AG04450 (cell line): ENCODE measurements at places on chromosomes 3 and 15. TPM values are rescaled to one million over a fixed set of nuclear protein-coding genes. Genes with fewer than 3 reads are reported as not detected.

DNA sequence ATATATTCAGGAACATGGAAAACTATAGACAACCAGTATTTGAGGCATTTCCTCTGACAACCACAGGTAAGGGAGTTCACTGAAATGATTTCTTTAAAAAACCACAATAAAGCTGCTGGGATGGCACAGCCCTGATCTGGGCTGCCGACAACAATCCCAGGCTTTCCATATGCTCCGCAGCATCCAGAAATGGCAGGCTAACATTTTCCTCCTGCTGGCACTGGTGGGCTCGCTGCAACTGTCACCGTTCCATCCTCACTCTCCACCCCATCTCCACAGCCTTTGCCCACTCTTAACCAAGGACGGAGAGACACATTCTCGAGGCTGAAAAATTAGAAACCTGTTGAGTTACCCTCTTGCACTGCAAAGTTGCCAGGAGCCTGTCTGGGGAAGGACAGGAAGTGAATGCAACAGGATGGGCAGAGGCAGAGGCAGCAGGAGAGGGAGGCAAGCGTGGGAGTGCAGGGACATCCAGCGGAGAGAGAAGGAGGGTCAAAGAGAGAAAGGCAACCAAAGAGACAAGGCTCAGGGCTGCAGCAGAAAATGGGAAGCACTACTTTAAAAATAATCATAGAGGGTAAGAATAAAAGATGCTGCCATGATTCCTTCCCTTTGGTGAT, 79.0 kb upstream of the ARRDC4 start:
- DNase-seq = no peak

DNA sequence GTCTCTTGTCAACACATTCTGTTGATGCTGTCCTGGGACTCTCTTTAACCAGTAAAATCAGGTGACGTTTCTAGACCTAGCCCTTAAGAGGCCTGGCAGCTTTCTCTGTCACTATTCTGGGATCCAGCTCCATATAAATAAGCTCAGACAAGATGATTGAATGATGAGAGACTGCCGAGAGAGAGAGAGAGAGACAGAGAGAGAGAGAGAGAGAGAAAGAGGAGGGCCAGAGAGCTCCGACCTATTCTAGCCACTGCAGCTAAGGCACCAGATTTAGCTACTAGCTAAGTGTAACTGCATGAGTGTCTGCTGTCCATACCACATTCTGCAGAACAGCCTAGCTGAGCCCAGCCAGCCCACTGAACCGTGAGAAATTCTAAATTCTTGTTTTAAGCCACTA, 36.1 kb upstream of the CTXND1 start:
- no peak for DNase-seq

Gene RETNLB
- polyA plus RNA-seq = not detected in 2 replicates

DNA sequence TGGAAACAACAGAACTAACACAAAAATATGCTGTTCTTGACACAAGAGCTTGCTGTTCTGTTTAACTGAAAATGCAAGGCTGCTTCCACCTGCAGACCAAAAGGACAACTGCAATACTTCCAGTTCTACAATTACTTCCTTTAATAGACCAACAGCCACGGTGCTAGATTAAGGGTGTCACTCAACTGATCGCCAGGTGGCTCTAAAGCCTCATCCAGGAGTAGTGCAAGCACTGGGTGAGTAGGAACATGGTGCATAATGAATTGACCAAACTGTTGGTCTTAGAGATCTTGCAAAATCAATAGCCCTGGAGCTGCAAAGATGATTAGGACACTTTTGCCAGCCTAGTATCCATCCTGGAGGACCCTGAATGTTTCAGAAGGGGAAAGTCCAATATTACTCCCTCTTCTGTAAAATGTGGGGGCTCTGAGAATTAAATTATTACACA, 3.6 kb upstream of the CLDN16 start:
- no peak for DNase-seq

DNA sequence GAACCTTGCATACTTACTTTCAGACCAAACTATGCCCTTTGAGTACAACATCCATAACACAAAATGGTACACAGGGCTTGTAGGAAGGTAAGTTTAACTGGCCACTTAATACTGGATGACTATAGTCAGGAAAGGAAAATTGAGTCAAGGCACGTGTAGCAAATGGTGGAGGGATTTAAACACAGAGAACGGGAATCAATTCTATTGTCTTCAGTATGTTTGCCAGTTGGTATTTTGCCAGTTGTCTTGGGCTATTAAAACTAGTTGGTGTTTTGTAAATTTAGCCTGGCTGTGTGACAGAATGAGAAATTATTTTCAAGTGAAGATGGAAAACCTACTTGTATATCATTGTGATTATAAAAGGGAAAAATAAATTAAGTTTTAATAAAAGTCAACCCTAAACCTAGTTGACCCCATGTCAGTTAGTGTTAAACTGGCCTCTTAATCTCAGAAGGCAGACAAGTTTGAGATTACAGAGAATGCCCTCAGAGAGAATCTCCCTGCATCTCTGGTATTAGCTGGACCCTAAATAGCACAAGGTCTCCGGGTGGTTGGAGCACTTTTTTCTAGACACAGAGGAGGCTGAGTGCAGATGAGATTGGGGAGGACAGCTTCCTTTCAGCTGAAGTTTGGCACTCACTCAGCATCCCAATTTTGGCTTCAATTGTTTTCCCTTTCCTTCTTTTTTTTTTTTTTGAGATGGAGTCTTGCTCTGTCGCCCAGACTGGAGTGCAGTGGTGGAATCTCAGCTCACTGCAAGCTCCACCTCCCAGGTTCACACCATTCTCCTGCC, 91.2 kb downstream of the MB21D2 start:
- DNase-seq = no peak

GRCh38 chr15:51132384-51133139, 37.9 kb upstream of the TNFAIP8L3 start:
- DNase-seq = peak; percentile 81

GRCh38 chr3:151268267-151269235, 9.8 kb downstream of the P2RY14 start:
- no peak for DNase-seq

DNA sequence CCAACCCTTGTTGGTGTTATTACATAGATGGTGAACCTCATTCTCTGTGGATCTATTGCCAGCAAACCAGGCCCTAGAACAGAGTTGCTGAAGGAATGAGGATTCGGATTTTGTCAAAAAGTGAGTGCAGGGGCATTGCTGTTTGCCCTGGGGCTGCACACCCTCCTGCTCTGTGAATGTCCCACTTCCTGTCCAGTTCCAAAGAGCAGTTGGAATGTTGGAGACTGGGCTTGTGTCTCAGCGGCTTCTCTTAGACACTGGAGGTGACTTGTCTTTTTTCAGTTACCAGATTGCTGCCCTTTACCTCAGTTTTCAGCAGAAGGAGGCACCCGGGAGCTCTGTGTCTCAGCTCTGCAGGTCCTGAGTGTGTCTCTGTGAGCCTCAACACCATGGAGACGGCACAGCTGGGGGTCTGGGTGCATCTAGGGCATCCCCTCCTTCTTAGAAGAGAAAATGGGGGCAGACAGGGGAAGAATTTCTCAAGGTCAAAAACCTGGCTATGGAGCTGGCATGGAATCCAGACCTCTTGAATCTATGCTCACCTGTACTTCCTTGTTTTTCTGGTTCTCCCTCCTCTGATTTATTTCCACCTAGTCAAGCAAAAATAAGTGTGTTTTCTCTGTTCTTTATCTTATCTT, 46.3 kb downstream of the LIMD1 start:
- DNase-seq = no peak

DNA sequence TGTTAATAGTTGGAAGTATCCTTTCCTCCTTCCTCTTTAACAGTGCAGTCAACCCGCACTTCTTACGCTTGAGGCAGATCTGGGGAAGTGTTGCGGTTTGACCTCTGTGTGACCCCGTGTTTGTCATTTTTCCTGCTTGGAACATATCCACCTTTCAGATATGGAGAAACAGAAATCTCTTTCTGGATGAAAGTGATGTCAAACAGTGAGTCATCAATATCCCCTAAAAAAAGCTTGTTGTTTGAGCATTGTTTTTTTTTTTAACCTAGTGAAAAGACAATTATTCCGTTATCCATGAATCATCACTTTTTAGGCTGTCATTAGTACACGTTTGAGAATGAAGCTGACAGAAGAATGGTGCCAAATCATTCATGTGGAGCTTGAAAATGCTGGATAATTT, 293.7 kb downstream of the ARPP21 start:
- DNase-seq = peak; percentile 43

Gene CKMT1B
- polyA plus RNA-seq = 0.11 TPM in 1 of 2 replicates, not detected in the other

Gene MESP2
- polyA plus RNA-seq = 0.20 and 0.22 TPM in 2 replicates

GRCh38 chr3:156681002-156681401, 6.6 kb downstream of the TIPARP start:
- peak; percentile 63 for DNase-seq

- DNase-seq = no peak
Measured at GRCh38 chr3:122975924-122976293, 51.7 kb downstream of the SEMA5B start.

- no peak for DNase-seq
Measured at GRCh38 chr15:57306944-57307411, 69.3 kb upstream of the CGNL1 start.

Gene EXD1
- not detected in 2 replicates for polyA plus RNA-seq

Gene GABRR3
- polyA plus RNA-seq = not detected in 2 replicates

DNA sequence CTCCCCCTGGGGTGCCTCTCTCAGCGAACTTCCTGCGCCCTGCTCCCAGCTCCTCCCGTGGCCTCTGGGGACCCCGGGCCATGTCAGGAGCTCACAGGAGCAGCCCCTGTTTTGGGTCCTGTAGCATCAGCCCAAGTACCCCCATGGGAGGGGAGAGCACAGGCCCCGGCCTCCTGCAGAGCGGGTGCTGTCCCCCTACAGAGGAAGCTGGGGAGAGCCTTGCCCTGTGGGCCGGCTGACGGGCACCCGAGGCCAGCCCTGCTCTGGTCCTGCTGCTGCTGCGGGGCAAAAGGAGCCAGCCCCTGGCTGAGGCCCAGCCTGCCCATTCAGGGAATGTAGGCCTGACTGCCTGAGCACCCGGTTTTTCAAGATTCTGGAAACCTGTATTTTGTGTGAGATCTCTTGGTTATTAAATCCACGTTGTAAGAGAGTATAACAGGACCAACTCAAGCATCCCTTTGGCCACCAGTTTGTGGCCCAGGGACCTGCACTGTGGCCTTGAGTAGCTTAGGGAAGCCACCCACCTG, 12.4 kb downstream of the PLXNA1 start:
- DNase-seq = no peak

Gene XIRP1
- 0.02 TPM in 1 of 2 replicates, not detected in the other for polyA plus RNA-seq

Gene PPP1R14D
- polyA plus RNA-seq = not detected in 2 replicates

DNA sequence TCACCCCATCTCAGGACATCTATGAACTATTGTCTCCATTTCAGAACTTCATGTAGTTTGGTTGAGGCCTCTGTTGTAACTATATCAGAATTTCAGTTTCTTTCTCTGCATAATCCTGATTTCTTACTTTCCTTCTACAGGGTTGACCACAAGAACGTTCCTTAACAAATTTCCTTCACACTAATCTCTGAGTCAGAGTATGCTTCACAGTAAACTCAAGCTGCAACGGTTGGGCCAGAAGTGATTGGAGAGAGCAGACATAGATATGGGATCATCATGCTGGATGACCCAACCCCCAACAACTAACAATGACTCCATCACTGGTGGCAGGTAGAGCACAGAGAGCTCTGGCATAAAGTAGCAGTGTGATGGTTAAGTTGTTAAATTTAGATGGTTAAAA, 128.8 kb upstream of the OSTN start:
- DNase-seq = peak; percentile 66

Gene SRP14
- 426 and 559 TPM in 2 replicates for polyA plus RNA-seq

DNA sequence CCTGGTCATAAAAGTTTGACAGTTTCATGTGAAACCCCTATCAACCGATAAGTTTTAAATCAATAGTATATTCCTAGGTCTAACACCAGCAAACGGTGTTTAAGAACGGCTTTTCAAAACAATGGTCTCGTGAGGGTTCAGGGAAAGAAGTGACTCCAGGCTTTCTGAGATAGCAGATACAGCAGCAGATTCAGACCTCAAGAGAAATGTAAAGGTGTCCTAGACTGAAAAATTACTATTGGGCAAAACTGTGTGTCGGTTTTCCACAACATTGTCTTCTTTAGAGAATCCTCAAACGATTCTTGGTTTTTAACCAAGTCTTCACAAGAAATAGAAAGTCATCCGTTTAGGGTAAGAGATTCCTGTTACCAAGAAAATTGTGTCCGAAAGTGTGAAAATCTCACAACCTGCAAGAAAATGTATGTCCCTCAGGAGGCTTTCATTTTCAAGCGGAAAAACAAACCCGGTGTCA, 1.2 kb downstream of the SETD2 start:
- no peak for DNase-seq

Gene MCTP2
- polyA plus RNA-seq = 17.8 and 18.1 TPM in 2 replicates

DNA sequence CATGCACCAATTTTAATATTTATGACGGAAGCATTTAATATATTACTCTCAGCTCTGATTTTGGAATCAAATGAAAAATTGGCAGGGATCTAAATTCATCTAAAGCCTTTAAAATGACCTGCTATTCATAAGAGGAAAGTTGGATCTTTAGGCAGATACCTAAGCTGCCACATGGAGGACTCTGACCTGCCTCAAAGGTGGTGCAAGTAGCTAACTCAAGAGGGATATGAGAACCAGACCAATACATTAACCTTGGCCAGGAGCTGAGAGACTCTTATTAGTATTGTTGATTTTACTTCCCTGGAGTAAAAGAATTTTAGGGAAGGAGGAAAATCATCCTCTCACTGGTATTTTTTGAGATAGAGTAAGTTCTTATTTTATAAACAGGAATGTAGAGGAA, 17.7 kb downstream of the ZNF654 start:
- no peak for DNase-seq

Gene ZMAT3
- 46.2 and 51.9 TPM in 2 replicates for polyA plus RNA-seq

GRCh38 chr3:114551770-114552526, 258.1 kb downstream of the TIGIT start:
- no peak for DNase-seq

DNA sequence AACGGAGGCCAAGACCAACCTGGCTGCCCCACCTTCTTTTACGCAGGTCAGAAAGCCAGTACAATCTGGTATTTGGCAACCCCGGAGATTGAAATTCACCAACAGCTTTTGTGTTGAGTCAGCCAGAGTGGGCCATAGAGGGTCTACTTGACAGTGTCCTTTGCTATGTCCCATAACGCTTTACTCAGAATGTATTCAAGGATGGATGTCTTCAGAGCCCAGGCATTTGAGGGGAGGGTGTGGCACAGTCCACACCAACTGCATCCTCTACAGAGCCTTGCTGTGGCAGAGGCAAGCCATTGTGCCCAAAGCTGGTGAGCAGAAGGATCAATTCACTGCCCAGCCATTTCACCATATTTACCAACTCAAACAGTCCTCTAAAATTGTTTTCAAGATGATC, 18.4 kb downstream of the PLA1A start:
- no peak for DNase-seq

DNA sequence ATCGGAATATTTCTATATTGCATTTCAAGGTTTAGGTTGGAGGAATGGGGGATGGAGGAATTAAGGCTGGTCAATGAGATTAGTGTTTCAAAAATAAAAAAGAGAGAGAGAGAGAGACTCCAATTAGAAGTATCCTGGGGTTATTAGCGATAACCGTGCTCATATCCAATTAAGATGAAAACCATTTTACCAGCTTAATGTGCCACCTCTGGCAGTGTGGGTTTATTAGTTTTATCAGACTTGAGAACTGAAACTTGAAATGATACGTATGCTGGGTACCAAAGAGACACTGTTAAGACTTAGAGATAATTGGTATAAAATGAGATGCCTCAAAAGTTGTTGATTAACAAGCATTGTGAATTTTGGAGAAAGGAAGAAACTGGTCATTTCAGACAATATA, 251.5 kb upstream of the NR2F2 start:
- no peak for DNase-seq

Gene FOXL2NB
- polyA plus RNA-seq = 0.04 and 0.05 TPM in 2 replicates

Gene USP3
- 24.0 and 30.7 TPM in 2 replicates for polyA plus RNA-seq

Gene VPS13C
- 17.8 and 18.4 TPM in 2 replicates for polyA plus RNA-seq

Gene ATP8B4
- 0.67 and 1.0 TPM in 2 replicates for polyA plus RNA-seq

Gene ZKSCAN7
- polyA plus RNA-seq = 5.7 and 8.3 TPM in 2 replicates
